ENCODE measurements at places on chromosomes 7 and 10.

GRCh38 chr7:5831196-5831595 is 49.4 kb upstream of the OCM start:
- no peak for DNase-seq

DNA sequence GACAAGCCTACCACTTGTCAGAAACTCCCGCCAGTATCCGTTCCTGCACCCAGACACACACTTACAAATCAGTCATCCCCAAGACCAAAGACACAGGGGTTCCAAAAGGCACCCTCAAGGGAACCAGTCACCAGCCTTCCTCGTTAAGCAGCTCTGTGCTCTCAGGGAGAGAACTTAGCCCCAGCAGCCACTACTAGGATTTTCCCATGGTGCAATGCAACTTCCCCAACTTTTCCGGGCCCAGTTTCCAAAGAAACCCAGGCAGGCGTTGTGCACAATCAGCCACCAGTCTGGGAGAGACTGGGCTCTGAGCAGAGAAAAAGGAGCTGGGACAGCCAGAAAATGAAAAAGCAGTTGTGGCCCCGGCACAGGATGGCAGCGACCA is 1.2 kb downstream of the DLG5 start:
- DNase-seq: no peak

GRCh38 chr7:95636140-95636940 is 40.0 kb upstream of the PDK4 start:
- no peak for DNase-seq

DNA sequence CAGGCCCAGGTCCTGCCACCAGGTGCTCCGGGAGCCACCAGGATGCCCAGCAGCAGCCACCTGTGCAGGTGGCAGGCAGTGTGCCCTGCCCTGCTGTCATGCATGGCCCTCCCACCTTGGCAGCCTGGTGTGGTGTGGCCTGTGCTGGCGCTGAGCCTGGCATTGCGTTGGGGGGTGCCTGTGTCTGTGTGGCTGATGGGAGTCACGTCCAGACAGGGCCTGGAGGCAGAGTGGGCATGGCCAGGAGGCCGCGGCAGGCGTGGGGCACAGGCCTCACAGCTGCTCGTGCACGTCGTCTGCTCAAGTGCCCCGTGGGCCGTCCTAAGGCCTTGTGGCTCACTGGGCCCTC is 8.7 kb downstream of the TTYH3 start:
- no peak for DNase-seq

DNA sequence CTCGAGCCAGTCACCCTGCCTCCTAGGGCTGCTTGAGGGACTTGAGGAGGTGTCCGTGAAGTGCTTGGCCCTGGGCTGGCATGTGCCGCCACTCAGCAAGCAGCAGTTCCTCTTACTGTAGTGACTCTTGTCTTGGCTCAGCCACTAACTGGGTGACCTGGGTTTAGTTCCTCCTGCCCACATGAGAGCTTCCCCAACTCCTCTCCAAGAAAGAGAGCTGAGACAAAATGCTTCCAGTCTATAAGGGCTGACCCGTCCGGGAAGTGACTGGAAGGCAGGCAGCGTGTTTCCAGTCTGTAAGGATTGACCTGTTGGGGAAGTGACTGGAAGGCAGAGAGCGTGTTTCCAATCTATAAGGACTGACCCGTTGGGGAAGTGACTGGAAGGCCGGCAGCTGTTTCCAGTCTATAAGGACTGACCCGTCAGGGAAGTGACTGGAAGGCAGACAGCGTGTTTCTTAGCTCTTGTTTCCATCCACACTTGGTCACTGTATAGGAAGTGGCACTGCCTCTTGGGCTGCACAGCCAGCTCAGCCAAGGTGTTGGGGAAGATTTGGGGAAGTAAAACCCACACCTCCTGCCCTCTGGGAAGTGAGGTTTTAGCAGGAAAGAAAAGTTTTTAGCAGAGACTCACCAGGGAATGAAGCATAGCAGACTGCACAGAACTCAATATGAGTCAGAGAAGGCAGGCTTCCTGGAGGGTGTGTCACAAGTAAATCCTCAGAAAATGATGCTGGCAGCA is 53.3 kb upstream of the PPIF start:
- peak; percentile 69 for DNase-seq

GRCh38 chr10:97499561-97500296 is 1.0 kb downstream of the UBTD1 start:
- no peak for DNase-seq

- no peak for DNase-seq
These were observed 11.6 kb downstream of the RPS24 start for GRCh38 chr10:78045237-78045636.

DNA sequence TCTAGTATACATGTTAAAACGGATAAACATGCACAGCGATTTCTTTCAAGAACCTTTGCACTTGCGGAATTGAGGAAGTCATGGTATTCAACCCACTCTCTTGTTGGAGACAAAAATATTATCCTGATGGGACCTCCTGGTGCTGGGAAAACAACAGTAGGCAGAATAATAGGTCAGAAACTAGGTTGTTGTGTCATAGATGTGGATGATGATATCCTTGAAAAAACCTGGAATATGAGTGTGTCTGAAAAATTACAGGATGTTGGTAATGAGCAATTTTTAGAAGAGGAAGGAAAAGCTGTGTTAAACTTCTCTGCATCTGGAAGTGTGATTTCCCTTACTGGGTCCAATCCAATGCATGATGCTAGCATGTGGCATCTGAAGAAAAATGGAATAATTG is 6.9 kb downstream of the THNSL1 start:
- DNase-seq: no peak

- no peak for DNase-seq
These were observed 38.1 kb upstream of the PIK3AP1 start for GRCh38 chr10:96758423-96758822.

DNA sequence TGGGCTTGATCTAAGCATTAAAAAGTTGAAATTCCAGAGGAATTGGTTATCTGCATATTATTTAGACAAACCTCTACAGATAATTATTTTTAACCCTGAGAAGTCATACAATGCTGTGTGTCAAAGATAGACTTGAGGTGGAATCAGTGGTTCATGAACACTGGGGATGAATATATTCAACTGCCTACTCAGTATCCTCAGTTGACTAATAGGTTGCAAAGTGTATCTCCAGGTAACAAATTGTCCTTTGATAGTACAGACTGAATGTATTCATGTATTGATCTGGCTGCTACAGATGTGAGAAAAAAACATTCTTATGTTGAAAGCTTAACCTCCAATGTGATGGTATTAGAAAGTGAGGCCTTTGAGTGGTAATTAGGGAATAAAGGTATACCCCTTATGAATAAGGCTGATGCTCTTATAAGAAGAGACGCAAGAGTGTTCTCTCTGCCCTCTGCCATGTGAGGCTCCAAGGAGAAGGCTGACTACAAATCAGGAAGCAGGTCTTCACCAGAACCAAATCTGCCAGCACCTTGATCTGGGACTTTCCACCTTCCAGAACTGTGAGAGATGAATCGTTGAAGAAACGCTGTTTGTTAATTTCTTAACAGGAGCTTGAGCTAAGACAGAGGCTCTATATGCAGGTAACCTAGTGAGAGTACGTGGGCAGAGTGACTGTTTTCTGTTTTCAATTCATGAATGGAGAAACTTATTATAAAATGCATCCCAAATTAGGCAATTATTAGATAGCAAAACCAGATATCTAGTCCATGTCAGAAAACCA is 7.5 kb downstream of the MRPL32 start:
- DNase-seq: no peak

DNA sequence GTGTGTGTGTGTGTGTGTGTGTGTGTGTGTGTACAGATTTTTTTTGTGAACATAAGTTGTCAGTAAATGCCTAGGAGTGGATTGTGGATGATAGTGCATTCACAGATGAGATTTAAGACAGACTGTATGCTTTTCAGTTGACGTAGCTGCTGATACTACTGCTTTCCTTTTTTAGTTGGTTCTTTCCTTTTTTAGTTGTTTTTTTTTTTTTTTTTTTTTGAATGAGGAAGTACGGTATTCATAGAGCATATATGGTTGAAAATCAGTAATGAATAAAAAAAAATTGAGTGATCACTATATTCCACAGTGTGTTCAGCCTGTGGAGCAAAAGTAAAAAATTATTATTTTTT is 80.5 kb downstream of the RBM33 start:
- no peak for DNase-seq

DNA sequence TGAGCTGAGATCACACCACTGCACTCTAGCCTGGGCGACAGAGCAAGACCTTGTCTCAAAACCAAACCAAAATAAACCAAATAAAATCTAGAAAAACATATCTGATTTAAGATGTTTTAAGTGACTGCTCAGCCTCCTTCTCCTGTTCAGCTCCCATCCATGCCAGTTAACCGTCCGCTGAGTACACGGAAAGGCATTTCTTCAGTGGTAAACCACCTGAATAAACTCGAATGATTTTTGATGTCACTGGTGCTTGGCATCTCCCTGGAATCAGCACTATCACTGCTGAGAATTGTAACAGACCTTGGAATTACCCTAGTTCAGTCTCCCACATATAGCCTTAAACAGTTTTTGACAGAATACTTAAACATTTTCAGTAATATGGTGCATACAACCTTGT is 24.1 kb upstream of the NRCAM start:
- no peak for DNase-seq

DNA sequence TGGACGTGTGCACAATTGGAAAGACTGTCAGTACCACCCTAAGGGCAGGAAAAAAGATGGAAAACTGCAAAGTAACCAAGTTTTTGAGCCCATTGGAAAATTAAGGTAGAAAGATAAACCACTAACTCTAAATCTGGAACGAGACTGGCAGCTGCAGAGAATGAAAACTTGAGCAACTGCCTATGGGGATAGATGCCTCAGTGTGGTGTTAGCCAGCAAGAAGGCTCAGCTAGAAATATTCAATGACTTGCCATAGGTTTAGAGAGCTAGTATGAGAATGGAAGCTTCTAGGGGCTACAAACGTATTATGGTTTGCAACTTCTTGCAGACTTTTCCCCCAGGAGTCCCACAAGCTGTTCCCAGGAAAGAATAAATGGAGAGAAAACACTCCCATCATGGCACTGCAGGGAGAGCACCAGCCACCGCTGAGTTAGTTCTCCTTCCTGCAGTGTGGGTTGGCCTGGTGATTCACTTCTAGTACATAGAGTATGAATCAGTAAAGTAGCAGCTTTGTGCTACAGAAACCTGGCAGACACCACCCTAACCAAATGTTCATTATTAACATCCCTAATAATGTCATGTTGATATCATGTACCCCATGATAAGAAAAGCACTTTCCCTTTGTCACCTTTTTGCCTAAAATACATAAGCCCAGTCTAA is 372.4 kb upstream of the VWC2 start:
- DNase-seq: no peak

DNA sequence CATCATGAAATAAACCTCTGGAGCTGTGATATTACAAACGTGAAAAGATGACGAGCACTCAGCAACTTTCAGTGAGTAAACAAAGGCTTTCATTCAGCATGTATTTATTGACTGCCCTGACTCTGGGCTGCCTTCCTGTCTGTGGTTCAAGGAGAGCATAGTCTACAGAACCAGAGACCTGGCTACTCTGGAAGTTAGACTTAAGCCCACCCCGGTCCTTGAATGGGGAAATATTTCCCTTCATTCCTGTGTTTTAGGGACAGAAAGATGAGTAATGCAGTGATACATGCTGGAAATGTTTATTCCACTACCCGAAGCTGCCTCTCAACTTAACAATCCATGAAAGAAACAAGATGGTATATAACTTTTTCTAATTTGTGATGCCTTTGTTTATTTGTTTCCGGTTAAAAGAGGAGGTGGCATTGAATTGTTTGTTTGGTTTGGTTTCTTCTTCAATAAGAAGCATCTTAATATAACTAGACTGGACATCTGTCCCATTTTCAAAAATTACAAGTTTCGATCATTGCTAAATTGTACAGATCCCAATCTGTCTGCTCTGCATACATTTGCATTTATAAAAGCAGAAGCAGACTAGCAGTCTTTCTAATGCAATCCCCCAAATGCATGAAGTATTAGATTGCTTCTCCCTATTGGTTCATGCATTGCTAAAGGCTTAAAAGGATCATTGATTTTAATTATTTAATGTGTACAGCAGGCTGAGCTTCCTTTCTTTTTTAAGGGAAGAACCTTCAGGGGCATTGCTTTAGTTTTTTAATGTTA is 57.7 kb downstream of the TRUB1 start:
- no peak for DNase-seq

DNA sequence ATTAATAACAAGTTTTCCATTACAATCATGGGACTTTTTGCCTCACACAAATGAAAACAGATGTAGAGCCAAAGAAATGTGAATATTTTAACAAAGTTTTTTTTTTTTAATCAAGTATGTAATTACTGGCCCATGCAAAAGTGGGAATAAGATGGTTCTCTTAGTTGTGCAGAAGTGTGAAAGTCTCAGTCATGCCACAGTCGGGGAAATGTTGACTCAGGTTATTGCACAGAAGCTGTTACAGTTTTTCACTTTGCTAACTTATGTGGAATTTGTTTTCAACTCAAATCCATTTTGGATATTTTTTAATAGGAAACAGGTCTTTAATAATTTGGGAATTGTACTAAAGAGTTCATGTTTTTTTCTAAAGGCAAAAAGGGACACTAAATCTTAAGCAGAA is 44.0 kb upstream of the CAV2 start:
- DNase-seq: no peak

DNA sequence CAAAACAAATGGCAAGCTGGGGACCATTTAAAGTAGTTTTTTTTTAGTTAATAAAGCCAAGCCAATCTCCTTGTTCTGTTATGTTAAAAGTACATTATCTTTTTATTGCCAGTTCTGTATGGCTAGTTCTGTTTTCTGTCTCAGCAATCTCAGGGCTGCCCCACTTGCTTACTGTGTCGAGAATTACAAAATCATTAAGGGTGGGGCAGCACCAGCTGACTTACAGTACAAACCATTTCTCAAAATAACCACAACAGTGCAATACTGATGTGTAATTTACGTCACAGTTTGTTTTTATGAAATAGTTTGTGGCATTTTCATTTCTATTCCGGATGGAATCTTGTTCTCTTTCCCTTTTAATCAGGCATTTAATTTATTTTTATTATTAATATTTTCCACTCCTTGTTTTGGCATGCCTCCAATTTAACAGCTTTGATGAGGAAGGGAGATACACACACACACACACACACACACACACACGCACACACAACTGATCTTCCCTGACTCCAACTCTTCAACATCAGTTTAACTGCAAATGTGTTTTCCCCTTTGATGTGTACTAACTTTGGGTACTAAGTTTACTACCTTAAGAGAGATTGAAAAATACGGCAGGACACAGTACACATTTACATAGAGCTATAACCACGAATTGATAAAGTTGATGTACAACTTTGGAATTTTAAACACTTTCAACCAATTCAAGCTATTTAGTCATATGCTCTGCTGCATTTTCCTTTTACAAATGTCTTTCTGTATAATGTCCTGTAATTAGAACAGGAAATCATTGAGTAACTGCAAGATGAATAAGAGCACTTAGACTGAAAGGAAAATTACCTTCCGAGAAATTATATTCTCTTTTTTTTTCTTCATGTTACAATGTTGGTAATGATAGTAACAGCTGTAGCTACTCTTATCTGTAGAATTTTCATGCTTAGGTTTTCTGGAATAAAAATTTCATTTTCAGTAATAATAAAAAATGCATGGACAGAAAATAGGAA is 91.5 kb downstream of the ARID5B start:
- DNase-seq: no peak

DNA sequence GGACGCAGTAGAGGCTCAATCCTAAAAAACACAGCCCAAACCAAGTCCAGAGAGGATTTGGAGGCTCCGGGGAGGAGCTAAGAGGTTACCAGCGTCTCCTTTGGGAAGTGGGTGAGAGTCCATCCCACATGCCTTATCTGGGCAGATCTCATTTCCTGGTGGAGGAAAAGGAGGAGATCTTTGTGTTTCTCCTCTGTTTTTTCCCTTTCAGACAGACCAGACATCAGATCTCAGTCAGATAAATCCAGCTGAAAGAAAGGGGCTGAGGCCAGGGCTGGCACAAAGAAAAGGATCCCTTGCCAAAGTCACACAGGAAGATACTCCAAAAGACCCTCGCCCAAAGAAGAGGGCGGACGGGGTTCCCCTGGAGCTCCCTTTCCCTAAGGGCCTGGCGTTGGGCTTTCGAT is 58.3 kb upstream of the COMTD1 start:
- no peak for DNase-seq

Measured in PC-9 (cell line).